ENCODE measurements at places on chromosomes 1 and 21.

- no peak for DNase-seq
Observed at GRCh38 chr1:209886219-209886536, 51.8 kb upstream of the SYT14 start.

DNA sequence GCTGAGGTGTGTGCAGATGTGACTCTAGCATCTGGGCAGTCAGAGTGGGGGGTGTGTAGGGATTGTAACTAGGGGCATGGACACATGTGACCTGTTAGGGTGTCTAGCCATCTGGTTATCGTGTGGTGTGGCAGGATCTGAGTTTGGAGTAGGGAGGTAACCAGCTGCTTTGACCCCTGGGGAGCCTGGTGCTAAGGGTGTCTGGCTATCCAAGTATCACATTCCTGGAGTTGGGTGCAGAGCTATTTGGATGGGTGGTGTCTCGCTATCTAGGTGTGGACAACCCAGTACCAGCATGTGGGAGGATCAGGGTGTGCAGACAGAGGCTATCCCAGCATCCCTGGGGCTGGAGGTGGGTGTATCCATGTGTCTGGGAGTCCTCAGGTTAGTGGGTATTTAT lies 4.7 kb downstream of the PTPRU start:
- DNase-seq = no peak

DNA sequence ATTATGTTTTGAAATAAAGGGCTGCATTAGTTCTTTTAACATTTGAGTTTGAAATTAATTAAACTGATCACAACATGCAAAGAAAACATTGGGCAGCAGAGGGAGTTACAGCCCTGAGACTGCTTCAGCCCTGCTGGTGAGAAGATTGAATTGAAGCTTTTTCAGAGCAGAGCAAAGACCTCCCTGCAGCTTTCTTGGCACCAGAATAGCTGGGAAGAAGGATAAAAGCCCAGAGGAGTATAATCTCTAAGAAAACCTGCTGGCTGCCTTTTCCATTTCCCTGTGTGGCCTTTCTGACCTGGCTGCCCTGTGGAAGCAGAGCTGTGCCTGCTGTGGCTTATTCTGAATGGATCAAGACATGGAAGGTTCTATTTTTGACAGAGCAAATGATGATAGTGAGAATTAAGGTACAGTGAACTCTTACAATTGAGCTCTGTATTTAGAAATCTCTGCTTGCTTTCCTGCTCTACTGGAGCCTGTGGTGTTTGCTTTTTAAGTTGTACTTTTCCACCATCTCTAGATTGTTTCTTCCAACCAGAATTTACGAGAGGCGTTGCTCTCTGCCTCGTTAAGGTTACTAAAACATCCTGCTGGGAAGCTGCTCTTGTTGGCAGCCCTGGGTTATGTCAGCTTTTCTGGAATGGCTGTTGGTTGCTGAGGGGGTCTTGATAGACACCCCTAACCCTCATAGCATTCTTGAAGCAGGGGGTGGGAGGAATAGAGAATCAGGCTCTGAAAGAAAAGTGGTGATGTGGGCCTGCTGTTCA lies 9.9 kb downstream of the SNRPE start:
- DNase-seq = peak; percentile 69

DNA sequence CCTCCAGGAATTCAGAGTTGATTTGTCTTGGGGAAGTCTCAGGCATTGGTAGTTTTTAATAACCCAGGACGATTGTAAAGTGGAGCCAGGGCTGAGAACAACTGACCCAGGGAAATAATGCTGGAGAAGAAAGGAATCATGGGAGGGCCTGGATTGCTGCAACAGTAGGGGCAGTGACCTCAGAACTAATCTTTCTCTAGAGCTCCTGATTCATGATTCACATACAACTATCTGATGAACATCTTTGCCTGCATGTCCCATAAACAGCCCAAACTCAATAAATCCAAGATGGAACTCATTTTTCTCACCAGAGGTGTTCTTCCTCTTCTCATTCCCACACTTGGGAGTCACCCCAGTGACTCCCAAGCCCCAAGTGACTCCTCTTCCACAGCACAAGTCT lies 8.1 kb upstream of the G0S2 start:
- no peak for DNase-seq
